Activated CD4-positive, alpha-beta T cell treated with anti-CD3 and anti-CD28 coated beads for 36 hours (primary cell): ENCODE measurements at places on chromosomes 6 and 20. TPM values are rescaled to one million over a fixed set of nuclear protein-coding genes. Genes with fewer than 3 reads are reported as not detected.
A peak's percentile ranks its signal among the peaks of the same experiment; 100 is the strongest.

KCNS1 gene
- total RNA-seq, result 0.66 TPM

MYH7B gene
- 0.23 TPM for total RNA-seq

- DNase-seq, result no peak
These were observed 96.0 kb upstream of the PRDM1 start for GRCh38 chr6:105990151-105990550.

GRCh38 chr20:9038791-9039535, 29.9 kb upstream of the PLCB4 start:
- no peak for DNase-seq

C20orf204 gene
- 2.3 TPM for total RNA-seq

- no peak for DNase-seq
These were observed 1.3 kb downstream of the EPPIN start for GRCh38 chr20:45545754-45546453.

DNA sequence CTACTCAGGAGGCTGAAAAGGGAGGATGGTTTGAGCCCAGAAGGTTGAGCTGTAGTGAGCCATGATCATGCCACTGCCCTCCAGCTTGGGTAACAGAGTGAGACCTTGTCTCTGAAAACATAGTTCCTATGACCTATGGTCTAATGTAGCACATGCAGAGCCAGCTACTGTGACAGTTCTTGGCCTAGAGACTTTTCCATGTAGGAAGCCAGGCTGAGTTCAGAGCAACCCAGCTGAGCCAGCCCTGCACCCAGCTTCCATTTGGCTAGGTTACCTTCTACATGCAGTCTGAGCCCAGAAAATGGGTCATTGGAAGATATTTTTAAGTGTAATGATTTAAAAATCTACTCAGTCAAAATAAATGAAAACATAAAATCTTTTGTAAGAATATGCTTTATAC, 92.8 kb downstream of the FNDC1 start:
- DNase-seq, result no peak

ZNF391 gene
- 6.2 TPM for total RNA-seq

GRCh38 chr6:145898376-145898775, 65.8 kb downstream of the SHPRH start:
- peak; percentile 30 for DNase-seq

- DNase-seq, result no peak
These were observed 1.7 kb upstream of the NHSL1 start for GRCh38 chr6:138500867-138501446.

HRH3 gene
- not detected for total RNA-seq

- no peak for DNase-seq
These were observed 19.6 kb downstream of the DYNLT1 start for GRCh38 chr6:158624684-158625682.

FRMD1 gene
- total RNA-seq, result not detected

MRAP2 gene
- not detected for total RNA-seq

DNA sequence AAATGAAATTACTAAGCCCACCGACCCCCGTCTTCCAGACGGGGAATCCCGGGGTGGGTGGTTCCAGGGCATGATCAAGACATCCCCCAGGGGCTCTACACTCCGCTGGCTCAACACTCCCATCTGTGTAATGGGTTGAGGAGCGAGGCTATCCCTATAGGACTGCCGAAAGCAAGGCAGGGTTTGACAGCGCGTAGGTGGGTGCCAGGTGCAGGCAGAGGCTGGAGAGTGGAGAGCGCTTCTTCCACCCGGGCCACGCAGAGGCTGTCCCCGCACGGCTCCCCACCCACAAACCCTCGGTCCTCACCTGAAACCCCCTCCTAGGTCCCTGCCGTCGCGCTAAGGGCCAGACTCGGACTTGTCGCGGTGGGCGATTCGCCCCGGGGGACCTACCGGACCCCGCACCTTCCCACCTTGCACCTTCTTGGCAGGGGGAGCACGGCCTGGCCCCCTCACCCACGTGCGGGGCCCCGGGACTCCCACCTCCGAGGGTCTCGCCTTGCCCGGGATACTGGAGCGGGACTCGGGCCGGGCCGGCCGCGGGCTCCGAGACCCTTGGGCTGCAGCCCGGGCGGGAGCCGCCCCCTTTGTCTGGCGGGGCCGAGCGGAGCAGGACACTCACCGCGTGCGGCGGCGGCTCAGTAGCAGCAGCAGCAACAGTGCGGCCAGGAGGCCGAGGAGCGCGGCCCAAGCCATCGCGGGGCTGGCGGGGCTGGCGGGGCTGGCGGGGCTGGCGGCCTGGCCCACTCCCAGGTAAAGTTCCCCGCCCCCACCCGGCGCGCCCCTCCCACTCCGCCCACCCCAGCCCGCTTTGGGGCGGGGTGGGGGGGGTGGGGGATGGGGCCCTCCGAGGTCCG, at the start of gene PTGIS:
Gene PTGIS (minus strand): TSS at position 717 of the 857 bp plus-strand sequence. CDS start 21 bp downstream, at position 696.
- no peak for DNase-seq

KIAA1755 gene
- total RNA-seq, result not detected

DNA sequence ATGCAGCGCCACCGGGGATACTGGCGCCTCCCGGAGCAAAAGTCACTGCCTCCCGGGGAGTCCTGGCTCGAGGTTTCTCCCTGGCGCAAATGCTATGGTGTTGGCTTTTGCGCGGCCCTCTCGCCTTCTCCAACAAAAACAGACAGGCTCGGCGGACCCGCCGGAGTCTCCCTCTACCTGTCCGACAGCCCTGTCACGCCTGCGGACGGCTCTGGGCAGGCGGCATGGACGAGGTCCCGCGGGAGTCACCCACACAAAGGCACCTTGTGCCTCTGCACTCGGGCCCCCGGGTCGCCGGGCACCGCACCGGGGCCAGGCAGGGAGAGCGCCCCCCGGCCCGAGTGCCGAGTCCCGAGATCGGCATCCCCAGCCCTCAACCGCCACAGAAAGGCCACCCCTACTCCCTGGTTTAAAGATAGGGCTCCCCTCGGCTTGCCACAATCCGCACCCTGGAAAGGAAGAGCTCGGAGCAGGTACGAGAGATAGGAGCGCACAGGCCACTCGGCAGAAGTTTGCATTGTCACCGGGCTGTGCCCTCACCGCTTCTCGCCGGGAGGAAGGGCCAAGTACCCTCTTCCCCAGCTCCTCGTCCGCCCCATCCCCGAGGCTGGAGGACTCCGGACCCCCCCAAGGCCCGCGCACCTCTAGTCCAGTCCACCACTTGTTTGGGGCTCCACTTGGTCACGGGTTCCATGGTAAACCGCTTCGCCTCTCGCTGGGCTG, 903 bp downstream of the CNKSR3 start:
- DNase-seq, result peak; percentile 33

CPXM1 gene
- 2.9 TPM for total RNA-seq

DNA sequence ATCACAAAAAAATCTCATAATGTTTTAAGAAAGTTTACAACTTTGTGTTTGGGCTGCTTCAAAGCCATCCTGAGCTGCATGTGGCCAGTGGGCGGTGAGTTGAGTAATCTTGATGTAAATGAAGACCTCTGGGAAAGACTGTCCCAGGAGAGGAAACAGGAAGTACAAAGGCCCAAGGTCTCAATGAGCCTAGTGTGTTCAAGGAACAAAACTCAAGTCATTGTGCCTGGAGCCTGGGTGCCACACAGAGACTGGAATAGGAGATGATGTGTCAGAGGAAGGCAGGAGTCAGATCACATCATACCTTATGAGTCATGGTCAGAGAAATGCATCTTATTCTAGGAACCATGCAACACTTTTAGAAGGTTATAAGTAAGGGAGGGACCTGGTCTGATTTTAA, 51.5 kb downstream of the COL19A1 start:
- peak; percentile 51 for DNase-seq

MYMX gene
- not detected for total RNA-seq

DLK2 gene
- total RNA-seq, result 2.0 TPM

DNA sequence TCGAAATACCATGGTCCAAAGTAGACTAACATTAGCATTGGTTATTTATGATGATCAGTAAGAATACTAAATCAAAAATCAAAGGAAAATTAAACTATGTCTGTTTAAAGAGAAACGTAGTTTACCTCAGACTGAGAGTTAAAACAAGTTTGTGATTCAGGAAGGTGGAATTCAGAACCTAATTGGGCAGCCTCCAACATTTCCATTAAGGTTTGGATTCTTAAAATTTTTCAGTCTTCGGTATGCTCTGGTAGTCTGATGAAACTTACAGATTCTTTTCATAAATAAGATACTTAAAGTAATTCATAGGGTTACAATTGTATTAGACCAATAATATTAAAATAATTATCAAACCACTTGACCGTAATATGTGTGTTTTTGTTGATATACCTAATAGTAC, 18.6 kb downstream of the HFE start:
- DNase-seq, result no peak

DNA sequence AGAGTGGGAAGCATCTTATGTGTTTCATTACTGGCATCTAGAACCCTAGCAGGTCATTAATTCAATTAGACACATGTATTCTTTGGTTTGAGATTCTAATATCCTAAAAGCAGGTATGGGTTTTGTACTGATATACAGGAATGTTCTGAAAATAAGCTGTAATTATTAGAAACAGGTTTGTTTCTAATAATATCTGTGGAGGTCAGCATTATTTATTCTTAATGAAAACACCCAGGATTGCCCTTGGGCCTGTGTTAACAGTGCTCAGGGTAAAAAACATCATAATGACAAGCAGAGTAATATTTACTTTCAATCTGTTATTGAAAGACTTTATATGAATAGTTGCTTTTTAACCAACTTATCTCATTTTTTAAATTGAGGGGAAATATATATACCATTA, 8.0 kb upstream of the TULP4 start:
- DNase-seq, result no peak

DNA sequence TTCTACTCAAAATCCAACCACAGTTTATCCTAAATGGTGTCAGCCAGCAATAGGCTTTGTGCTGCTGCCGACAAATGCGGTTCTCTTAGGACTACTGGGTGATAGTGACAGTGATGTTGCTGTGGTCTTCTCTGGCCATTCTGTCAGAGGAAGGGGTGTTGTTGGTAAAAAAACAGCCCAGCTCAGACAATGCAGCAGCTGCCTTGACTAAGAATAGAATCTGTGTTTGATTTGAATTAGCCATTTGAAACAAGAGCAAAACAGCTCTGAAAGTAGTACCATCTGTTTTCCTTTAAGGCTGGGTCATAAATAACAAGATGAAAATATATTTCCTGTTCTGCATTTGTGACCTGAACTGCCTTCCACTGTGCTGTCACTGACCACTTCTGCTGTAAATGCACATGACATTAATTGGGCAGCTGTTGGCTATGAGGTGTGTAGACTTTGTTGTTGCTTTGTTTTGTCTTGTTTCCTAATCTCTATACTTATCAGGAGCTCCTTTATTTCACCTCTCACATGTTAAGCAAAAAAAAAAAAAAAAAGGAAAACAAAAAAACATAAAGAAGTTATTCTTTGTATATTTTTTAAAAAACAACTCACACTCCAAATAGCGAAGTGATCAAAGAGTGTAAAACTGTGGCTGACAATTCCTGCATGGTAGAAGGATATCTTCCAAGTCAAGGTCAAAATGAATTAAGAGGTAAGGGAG, 497.8 kb upstream of the ARID1B start:
- DNase-seq, result no peak

RNF39 gene
- not detected for total RNA-seq

EYA2 gene
- not detected for total RNA-seq

PRL gene
- total RNA-seq, result not detected

DNA sequence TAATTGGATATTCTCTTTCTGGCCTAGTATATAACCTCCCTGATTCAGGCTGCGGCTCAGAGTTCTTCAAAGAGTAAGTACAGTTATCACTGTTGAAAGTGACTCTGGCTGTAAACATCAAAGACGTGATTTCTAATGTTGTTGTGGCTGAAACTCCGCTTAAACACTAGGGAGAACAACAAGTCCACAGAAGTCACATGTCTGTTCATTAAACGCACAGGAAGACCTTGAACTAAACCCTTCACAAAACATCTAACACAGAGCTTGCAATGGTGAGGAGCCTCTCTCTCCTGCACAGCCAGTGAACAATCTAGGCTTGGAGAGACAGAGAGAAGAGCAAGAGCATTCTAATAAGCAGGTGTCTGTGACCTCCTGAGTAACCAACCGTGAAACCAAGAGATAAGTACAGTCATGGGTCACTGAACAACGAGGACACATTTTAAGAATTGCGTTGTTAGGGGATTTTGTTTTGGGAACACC, 249.3 kb downstream of the PRKN start:
- DNase-seq, result no peak

- DNase-seq, result no peak
These were observed 130.2 kb downstream of the PHF3 start for GRCh38 chr6:63765828-63766227.

ASIP gene
- total RNA-seq, result not detected
